ENCODE measurements at places on chromosomes 3 and 15.

GRCh38 chr3:71528816-71529215 is 54.7 kb downstream of the FOXP1 start:
- no peak for DNase-seq

DNA sequence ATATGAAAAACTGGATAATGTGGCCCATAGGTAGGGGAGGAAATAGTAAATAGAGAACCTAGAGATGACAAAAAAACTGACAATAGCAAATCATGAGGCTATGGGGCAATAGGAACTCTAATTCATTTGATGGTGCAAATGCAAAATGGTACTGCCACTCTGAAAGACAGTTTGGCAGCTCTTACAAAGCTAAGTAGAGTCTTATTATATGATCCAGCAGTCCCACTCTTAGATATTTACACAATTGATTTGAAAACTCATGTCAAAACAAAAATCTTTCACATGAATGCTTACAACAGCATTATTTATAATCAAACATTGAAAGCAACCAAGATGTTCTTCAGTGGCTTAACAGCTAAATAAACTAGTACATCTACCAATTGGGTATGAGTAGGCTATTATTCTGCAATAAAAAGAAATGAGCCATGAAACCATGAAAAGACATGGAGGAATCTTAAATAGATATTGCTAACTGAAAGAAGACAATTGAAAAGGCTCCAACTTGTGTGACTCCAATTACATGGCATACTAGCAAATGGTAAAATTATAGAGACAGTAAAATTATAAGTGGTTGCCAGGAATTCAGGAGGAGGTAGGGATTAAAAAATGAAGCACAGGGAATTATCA is 321.8 kb upstream of the STAC start:
- no peak for DNase-seq

GRCh38 chr3:181712226-181712552 is 464 bp downstream of the SOX2 start:
- DNase-seq, result no peak

- no peak for DNase-seq
Observed at GRCh38 chr3:4011166-4011565, 211.9 kb downstream of the LRRN1 start.

- DNase-seq, result no peak
Observed at GRCh38 chr3:1969281-1969680, 129.4 kb upstream of the CNTN4 start.

- no peak for DNase-seq
Observed at GRCh38 chr15:87672309-87673288, 583.9 kb downstream of the NTRK3 start.

- no peak for DNase-seq
Observed at GRCh38 chr3:190099099-190099498, 21.6 kb downstream of the P3H2 start.

- DNase-seq, result no peak
Observed at GRCh38 chr15:40092979-40093869, 15.5 kb downstream of the BMF start.

- DNase-seq, result no peak
Observed at GRCh38 chr3:86578071-86578470, 412.9 kb downstream of the VGLL3 start.

- DNase-seq, result no peak
Observed at GRCh38 chr3:39433642-39434041, 27.1 kb downstream of the RPSA start.

- DNase-seq, result no peak
Observed at GRCh38 chr3:169573148-169573547, 90.4 kb downstream of the MECOM start.

- no peak for DNase-seq
Observed at GRCh38 chr3:184731786-184732537, 20.1 kb upstream of the MAGEF1 start.

DNA sequence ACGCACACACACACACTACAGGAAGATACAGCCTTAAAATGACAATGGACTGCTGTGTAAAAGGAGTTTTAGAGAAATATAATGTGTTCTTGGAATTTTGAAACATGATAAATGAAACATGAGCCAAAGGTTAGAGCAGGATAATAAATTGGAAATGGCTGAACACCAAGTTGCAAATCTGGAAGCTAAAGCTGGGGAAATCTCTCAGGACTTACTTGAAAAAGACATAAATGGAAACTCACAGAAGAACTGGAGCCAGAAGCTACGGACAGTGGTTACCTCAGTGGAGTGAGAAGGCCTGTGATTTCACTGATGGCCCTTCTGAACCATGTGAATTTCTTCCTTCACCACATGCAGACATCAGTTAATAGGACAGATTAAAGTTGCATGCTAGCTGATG is 37.3 kb upstream of the ATP10A start:
- DNase-seq, result no peak

GRCh38 chr3:186352369-186352768 is 9.7 kb downstream of the DGKG start:
- no peak for DNase-seq

- no peak for DNase-seq
Observed at GRCh38 chr3:128445357-128445756, 21.3 kb downstream of the DNAJB8 start.

- DNase-seq, result no peak
Observed at GRCh38 chr15:89115547-89115946, 27.3 kb downstream of the ABHD2 start.

DNA sequence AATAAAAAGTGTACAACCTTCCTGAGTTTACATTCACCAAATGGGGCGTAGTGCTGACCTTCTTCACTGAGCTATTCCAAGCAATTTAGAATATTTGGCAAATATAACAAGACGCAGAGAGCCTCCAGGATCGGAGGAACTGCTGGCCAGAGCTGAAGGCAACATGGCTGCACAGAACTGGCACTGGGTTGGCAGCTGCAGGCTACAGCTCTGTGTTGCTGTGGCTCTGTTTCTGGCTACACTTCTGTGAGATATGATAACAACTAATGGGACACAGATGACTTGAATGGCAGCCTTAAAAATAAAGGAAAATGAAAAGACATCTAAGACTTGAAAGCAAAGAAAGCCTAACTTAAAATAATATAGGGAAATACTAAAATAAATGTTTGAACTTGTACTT is 10.8 kb upstream of the SLC6A20 start:
- no peak for DNase-seq

- DNase-seq, result no peak
Observed at GRCh38 chr3:107620534-107620933, 97.8 kb downstream of the BBX start.

GRCh38 chr3:151798466-151798865 is 15.4 kb upstream of the AADAC start:
- no peak for DNase-seq

GRCh38 chr3:30085486-30085885 is 520.9 kb upstream of the TGFBR2 start:
- DNase-seq, result no peak

- no peak for DNase-seq
Observed at GRCh38 chr15:73955326-73955725, 29.1 kb downstream of the LOXL1 start.

- DNase-seq, result no peak
Observed at GRCh38 chr15:26129852-26130251, 266.7 kb upstream of the ATP10A start.

DNA sequence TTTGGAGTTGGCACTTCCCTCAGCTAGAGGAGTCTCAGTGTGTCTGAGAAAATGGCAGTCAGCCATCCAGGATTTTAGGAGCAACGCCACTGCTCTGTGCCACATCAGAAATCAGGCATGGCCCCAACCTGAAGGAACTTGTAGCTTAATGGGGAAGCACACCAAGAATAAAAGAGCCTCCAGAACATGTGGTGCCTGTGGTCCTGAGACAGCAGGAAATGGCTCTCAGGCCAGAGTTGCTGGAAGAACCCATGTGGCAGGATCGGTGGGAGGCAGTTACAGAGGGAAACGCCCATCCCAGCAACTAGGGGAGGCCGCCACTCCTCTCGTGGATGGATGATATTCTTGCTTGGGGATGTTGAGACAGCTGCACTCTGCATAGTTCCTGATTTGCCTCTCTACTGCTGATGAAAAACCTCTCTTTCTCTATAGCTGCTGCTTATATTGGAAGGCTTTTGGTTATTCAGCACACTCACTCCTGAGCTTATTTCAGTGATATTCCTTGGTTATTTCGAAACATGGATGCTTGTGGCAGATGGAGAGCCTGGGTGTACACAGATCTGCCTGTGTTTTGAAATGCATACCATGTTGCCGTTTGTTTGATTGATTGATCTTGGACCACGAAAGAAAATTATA is 52.4 kb downstream of the KLHL25 start:
- DNase-seq, result no peak

DNA sequence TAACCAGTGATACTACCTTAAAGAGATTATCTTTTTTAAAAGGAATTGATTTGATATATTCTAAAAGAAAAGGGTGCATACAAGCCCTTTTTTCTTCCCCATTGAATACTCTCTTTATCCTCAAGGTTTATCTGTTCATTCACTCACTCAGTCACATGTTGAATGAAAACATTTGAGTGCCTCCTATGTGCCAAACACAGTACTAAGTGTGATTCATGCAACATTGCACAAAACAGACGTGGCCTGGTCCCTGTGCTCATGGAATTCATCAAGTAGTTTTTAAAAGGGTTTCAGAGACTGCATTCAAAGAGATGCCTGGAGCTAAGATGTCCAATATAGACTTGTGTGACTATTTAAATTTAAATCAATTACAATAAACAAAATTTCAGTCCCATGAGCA is 462.2 kb upstream of the MDFIC2 start:
- no peak for DNase-seq

GRCh38 chr15:59304034-59304795 is 68.5 kb downstream of the MYO1E start:
- DNase-seq, result no peak

GRCh38 chr3:184381261-184382224 is 1.7 kb downstream of the CHRD start:
- DNase-seq, result no peak

GRCh38 chr3:59341459-59341858 is 291.6 kb upstream of the CFAP20DC start:
- DNase-seq, result no peak

DNA sequence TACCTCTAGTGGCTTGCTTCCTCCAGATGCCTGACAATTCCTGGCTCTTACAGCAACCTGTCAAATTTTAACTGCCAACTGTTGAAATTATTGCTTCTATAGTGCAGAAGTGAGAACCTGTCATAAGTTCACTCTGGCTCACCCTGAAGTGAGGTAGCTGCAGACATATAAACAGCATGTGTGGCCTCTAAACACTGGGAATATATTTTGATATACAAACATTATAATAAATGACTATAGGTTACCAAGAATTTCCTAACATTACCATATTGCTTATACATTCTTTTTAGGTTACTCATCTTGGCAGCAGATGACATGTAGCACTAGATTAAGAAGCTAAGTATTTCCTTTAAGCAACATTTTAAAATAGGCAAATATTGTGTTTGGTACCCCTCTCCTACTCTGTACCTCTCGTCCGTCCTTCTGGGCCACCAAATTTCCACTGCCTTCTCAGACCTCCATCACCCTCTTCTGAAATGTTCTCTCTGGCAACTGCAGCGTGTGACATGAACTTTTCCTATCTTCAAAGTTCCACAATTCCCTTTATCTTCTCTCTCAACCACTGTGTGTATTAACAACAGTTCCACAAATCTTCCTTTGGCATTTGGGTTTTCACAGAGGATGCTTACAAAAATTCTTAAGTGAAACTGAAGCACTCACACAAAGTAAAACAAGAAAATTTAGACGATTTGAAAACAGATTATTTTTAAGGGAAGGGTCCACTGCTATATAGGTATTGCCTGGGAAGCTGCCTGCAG is 15.3 kb upstream of the XXYLT1 start:
- DNase-seq, result no peak

- no peak for DNase-seq
Observed at GRCh38 chr3:125152951-125153350, 59.6 kb downstream of the SLC12A8 start.

DNA sequence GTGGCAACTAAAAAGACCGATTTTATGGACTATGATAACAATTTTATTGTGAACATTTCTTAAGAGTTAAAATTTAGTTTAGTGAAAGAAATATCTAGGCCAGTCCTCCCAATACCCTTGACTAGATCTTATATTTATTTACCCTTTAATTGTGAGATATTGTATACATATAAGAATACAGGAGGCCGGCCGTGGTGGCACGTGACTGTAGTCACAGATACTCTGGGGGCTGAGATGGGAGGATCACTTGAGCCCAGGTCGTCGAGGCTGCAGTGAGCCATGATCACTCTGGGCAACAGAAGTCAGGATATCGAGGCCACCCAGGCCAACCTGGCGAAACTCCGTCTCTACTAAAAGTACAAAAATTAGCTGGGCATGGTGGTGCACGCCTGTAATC is 756 bp upstream of the RMDN3 start:
- no peak for DNase-seq

- no peak for DNase-seq
Observed at GRCh38 chr15:88608607-88609181, 12.4 kb upstream of the AEN start.

DNA sequence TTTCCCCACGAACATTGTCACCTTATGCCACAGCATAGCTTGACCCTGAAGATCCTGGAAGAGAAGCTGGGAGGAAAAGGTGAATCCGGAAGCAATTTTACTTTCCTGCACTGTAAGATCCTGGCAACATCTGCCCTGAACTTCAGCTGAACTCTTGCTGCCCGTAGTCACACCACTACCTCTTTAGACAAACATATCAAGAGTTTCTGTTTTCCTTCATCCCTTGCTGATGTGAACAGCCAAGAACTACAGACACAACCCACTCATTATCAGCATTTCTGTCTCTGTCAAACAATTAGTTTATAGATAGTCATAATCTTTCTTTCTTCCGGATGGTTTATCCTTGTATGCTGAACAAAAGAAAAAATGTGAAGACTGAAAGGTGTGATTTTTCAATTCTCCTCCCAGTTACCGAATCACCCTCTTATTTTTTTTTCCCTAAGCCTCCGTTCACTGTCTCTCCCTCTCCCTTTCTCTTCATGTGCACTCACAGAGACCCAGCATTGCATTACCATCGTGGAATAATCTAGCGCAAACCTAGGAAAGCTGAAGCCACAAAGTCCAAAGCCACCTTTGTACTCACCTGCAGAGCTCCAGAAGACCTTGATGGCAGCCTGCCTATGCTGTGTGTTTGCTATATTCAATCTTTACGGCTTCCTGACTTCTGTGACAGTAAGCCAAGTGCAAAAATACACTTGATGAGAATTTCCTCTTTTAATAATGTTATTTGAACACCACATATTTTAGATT is 229.2 kb downstream of the CDIN1 start:
- DNase-seq, result no peak

GRCh38 chr3:153840487-153840886 is 280.7 kb upstream of the ARHGEF26 start:
- no peak for DNase-seq

GRCh38 chr3:24373198-24373959 is 121.3 kb downstream of the THRB start:
- no peak for DNase-seq

GRCh38 chr15:68435966-68436365 is 4.0 kb upstream of the ITGA11 start:
- no peak for DNase-seq

GRCh38 chr3:149009732-149010131 is 18.4 kb downstream of the GYG1 start:
- no peak for DNase-seq

- no peak for DNase-seq
Observed at GRCh38 chr3:191627064-191627463, 166.1 kb downstream of the PYDC2 start.

Data from activated T-helper 1 cell treated with anti-CD3 and anti-CD28 coated beads, Interleukin-2, amount 50 U/mL, for 16 hours (primary cell).